ENCODE measurements at places on chromosomes 11 and 22.

DNA sequence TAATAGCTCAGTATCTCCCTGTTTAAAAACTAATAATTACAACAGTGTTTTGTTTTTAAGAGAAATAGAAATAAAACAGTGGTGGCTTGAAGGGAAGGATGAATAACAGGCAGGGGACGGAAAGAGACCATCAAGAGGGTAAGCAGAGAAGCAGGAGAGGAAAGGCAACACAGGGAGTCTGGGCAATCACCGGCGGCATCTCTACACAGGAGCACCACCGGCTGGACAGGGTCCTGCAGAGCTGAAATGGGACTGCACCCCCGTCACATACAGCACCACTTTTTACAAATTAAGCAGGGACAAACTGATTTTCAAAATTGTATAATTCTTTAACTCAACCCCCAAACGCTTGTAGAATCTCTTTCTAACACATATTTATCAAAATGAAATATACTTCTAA lies 18.4 kb downstream of the PHF21A start:
- no peak for DNase-seq

DNA sequence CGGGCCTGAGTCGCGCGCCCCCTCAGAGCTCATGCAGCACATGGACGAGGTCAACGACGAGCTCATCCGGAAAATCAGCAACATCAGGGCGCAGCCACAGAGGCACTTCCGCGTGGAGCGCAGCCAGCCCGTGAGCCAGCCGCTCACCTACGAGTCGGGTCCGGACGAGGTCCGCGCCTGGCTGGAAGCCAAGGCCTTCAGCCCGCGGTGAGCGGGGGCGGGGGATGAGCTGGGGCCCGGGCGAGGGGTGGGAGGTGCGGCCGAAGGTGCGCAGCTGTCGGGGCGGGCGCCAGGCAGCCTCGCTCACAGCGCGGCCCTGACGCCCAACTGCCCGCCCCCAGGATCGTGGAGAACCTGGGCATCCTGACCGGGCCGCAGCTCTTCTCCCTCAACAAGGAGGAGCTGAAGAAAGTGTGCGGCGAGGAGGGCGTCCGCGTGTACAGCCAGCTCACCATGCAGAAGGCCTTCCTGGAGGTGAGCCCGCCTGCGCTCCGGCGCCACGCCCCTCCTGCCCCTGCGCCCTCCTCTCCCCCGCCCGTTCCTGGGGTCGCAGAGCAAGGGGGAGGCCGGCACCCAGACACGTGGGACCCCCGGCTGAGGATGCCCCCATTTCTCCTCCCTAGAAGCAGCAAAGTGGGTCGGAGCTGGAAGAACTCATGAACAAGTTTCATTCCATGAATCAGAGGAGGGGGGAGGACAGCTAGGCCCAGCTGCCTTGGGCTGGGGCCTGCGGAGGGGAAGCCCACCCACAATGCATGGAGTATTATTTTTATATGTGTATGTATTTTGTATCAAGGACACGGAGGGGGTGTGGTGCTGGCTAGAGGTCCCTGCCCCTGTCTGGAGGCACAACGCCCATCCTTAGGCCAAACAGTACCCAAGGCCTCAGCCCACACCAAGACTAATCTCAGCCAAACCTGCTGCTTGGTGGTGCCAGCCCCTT lies 20.5 kb downstream of the EPS8L2 start:
- DNase-seq, result no peak

GRCh38 chr11:130216221-130216550 lies 56.6 kb downstream of the ST14 start:
- DNase-seq, result no peak

DNA sequence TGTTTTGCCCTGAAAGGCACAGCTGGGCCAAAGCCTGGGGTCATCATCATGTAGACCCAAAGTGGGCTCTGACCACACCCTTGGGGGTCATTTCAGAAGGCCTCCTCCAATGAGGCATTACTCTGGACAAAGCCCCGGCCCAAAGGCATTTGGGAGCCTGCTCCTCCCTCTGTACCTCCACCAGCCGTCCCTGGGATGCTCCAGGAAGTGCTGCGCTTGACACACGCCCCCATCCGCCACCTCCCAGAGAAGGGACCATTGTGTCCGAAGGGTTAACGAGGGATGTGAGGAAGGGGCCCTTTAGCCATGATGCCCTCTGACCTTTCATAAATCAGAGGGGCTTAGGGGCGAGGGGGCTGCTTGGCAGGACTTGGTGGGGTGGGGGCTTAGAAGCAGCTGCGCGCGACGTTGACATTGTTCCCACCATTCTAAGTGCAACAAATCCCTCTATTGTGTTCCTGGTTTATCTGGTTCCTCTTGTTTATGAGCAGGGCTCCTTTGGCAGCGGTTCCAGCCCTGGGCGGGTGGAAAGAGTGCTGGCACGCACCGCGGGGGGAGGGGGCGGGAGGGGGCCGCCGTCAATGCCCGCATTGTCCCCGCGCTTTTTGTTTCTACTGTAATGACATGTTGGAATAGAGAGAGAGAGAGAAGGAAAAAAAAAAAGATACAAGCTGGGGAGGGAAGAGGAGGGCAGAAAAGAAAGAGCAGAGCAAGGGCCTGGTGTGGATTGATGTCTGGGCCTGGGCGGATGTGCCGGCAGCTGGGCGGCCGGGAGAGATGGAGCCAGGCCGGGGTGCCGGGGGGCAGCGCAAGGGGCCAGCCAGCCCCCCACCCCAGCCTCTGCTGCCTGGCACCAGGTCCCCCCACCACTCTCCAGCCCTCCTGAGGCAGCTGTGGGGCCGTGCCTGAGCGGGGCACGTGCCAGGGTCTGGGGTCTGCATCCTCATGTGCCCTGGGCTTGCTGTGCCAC lies 32.1 kb upstream of the SOX10 start:
- DNase-seq, result no peak

GRCh38 chr11:7586376-7586775 lies 72.6 kb downstream of the PPFIBP2 start:
- DNase-seq, result no peak

- no peak for DNase-seq
These were observed 32.5 kb downstream of the CECR2 start for GRCh38 chr22:17401728-17402127.

- DNase-seq, result no peak
These were observed 103.9 kb downstream of the DBX1 start for GRCh38 chr11:20056109-20056949.

GRCh38 chr22:32701034-32701433 lies 100.5 kb upstream of the TIMP3 start:
- no peak for DNase-seq

- DNase-seq, result no peak
These were observed 37.0 kb upstream of the DNAJB7 start for GRCh38 chr22:40898850-40899357.

DNA sequence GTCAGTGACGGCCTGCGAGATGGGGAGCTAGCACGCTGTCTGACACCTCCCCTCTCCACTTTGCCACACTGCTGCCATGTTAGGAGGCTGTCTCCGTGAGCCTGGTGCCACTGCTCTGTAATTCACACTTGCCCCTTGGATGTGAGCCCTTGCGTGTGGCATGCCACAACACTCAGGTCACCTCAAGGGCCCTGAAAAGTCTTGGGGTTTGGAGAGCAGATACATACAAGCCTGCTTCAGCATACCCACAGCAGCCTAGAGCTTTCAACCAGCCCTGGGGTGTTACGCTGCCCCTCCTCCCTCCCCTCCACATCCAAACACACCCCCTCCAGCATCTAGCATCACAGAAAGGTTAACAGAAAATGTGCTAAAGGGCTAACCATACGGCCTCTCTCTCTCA lies 69.5 kb upstream of the TBCEL start:
- DNase-seq, result no peak

DNA sequence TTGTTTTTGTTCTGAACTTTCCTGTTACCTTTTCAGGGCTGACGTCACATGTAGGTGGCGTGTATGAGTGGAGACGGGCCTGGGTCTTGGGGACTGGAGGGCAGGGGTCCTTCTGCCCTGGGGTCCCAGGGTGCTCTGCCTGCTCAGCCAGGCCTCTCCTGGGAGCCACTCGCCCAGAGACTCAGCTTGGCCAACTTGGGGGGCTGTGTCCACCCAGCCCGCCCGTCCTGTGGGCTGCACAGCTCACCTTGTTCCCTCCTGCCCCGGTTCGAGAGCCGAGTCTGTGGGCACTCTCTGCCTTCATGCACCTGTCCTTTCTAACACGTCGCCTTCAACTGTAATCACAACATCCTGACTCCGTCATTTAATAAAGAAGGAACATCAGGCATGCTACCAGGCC lies 3.5 kb upstream of the TSSC4 start:
- no peak for DNase-seq

- DNase-seq, result no peak
These were observed 418.0 kb downstream of the SHANK2 start for GRCh38 chr11:70834277-70834940.

DNA sequence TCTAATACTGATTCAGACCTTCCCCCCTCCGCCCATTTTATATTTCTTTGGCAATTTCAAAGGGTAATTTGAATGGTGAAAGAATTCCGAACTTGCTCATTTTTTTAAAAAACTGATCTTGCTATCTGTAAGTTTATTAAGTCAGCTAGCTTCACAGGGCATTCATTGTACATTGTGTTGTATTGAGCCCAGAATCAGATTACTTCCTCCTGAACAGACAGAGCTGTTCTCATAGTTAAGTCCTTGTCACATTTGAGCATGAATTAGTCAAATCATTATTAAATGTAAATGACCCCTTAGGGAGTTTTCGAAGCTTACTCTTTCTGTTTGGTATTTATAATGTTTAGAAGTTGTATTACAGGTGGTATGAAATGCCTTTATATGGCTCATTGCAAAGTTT lies 34.4 kb downstream of the CYP2R1 start:
- no peak for DNase-seq

- no peak for DNase-seq
These were observed 164.5 kb upstream of the POU2AF2 start for GRCh38 chr11:111081021-111081511.

DNA sequence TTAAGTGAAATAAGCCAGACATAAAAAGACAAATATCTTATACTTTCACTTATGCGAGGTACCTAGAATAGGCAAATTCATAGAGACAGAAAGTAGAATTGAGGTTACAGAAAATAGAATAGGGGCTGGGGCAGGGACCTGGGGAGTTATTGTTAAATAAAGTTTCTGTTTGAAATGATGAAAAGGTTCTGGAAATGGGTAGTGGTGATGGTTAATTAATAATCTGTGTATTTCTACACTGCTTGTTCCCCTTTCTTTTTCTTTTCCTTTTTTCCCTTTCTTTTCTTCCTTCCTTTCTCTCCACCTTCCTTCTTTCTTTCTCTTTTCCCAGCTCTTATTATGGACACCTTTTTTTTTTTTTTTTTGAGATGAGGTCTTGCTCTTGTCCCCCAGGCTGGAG lies 2.8 kb downstream of the NAALADL1 start:
- no peak for DNase-seq

GRCh38 chr22:37369483-37369882 lies 57.8 kb downstream of the ELFN2 start:
- no peak for DNase-seq

DNA sequence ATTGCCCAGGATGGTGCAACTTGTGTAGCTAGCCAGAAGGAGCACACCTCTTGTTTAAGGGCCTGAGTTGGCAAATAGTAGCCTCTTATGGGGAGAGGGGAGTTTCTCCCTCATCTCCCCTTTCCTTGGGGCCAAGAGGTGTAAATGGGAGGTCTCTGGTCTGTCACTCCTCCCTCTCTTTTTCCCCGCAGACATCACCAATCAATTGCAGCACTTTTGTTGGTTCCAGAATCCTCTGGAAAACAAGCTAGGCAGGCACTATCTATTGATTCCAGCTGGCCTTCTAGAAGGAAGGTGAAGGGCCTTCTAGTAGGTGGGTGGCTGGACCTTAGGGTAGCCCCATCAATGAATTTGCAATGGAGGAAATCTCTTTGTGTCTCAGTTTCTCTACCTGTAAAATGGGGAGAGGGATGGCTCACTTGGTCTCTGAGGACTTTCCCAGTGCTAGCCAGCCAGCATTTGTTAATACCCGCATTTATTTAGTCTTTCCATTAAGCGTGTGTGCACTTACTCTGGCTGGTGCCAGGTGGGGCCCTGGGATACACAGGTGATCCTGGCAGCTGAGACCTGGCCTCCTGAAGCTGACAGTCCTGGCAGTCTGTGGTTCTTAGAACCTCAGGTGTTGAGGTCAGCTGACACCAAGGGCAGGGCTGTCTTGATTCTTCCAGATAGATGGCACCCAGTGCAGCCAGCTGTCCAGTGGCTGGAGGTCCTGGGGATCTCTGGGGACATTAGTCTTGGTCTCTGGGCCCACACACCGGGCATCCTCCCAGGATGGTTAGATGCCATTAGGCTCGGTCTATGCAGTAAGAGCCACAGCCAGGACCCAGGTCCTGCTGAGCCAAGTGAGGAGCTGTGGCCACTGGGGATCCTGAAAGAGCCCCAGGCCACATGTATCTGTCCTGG lies 51.7 kb downstream of the TSPAN18 start:
- no peak for DNase-seq

Measured in stimulated activated naive CD4-positive, alpha-beta T cell (primary cell).